Psoas muscle (tissue), 8 donors: ENCODE measurements at places on chromosomes 4 and X. TPM values are rescaled to one million over a fixed set of nuclear protein-coding genes. Genes with fewer than 3 reads are reported as not detected.
A peak's percentile ranks its signal among the peaks of the same experiment; 100 is the strongest.

GRCh38 chr4:86928400-86929255 lies 6.2 kb upstream of the AFF1 start:
- no peak for DNase-seq

- DNase-seq: no peak
Observed at GRCh38 chr4:5479518-5480060, 228.8 kb downstream of the EVC2 start.

DNA sequence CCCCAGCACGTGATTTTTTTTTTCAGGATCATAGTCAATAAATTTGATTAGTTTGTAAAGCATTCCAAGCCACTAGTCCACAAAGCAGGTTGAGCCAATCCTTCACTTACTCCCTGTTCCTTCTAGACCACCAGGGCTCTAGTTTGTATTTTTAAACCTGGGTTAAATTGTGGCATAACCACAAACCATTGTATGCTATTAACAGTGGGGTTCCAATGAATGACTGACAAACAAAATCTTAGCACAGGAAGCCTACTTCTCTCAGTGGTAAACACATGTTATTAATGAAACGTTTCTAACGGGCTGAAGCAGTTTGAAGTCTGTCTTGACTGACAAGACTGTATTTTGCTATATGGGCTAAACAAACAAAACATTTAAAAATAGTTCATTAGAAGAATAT lies 48.6 kb upstream of the GYPA start:
- DNase-seq: no peak

GRCh38 chr4:38030023-38030422 lies 69.8 kb downstream of the PTTG2 start:
- DNase-seq: no peak

DNA sequence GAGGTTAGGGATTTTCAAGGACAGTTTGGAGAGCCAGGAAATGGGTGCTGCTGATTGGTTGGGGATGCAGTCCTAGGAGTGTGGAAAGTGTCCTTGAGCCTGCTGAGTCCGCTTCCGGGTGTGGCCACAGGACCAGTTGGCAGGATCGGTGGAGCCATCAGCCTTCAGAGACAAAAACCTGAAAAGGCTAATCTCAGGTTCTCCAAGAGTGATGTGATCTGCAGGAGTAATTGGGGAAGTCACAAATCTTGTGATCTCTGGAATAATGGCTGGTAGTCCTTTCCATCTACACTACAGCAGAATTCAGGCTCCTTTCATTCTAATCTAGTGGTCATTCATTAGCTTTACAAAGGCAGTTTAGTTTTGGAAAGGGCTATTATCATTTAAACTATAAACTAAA lies 55.9 kb upstream of the BMP2K start:
- no peak for DNase-seq

GRCh38 chr4:148069895-148070178 lies 337.9 kb downstream of the ARHGAP10 start:
- no peak for DNase-seq

DNA sequence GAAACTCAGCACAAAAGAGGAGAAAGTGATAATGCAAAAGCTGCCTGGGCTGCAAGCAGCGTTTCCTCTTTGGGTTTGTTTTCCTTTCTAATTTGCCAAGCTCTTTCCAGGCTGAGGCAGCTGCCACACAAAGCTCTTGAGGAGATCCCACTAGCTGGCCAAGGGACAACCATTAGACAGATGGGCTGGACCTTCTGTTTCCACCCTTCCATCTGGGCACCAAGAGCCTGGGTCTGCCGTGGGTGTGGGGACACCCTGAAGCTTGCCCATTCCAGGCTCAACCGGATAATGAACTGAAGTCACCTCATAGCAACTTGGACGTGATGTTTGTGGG lies 194.6 kb upstream of the C1QTNF7 start:
- no peak for DNase-seq

DNA sequence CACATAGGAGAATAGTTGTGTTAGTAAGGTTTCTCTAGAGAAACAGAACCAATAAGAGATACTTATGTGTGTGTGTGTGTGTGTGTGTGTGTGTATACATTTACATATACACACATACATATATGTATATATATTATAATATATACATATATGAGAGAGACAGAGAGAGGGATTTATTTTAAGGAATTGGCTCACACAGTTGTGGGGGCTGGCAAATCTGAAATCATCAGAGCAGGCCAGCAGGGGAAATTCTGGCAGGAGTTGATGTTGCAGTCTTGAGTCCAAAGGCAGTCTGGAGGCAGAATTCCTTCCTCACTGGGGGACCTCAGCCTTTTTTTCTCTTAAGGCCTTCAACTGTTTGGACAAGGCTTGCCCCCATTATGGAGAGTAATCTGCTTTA lies 38.6 kb upstream of the NHS start:
- DNase-seq: no peak

GRCh38 chr4:14787894-14788293 lies 214.4 kb upstream of the CPEB2 start:
- no peak for DNase-seq

GRCh38 chr4:1792832-1793495 lies at the start of gene FGFR3:
TSS of gene FGFR3 (plus strand) at chr4:1793293. CDS start at chr4:1793935, 642 bp downstream.
- peak; percentile 44 for DNase-seq

GRCh38 chr4:1245481-1246051 lies 3.4 kb downstream of the CTBP1 start:
- DNase-seq: peak; percentile 13

GRCh38 chr4:24137671-24138601 lies 248.1 kb upstream of the PPARGC1A start:
- DNase-seq: no peak

DNA sequence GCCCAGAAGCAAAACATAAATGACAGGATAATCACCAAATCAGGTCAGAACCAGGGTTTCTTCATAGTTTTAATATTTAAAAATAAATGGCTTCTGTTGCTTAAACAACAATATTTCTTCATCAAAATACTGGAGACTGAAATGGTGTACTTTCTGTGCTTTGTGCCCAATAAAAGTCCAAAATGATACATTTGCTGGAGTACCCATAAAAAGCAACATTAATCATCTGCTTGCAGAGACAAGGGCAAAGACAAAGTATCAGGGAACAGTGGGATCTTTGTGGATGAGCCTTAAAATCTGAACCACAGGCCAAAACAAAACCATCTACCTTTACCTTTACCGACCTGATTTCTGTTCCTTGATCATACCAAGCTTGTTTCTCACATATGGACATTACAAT lies 683.9 kb upstream of the ATOH1 start:
- DNase-seq: no peak

GRCh38 chr4:49063670-49064069 lies 77.6 kb downstream of the CWH43 start:
- DNase-seq: no peak

DNA sequence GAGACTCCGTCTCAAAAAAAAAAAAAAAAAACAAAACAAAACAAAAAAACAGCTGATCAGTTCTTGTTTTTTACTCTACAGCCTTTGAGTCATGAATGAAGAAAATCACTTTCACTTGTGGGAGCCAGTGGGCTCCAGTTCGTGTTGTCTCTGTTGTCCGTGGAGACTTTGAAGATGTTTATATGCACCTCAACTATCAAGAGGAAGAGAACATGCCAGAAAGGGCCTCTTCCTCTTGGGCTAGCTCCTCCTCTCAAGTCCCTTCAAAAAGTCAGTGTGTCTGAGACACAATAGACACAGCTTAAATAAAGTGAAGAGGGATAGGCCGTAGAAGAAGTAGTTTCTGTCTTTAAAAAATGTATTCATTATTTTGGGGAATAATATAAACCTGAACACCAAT lies 182.7 kb downstream of the KDR start:
- no peak for DNase-seq

- DNase-seq: no peak
Observed at GRCh38 chr4:176708771-176709311, 83.9 kb downstream of the VEGFC start.

GRCh38 chr4:46886711-46887110 lies 22.3 kb downstream of the COX7B2 start:
- no peak for DNase-seq

DNA sequence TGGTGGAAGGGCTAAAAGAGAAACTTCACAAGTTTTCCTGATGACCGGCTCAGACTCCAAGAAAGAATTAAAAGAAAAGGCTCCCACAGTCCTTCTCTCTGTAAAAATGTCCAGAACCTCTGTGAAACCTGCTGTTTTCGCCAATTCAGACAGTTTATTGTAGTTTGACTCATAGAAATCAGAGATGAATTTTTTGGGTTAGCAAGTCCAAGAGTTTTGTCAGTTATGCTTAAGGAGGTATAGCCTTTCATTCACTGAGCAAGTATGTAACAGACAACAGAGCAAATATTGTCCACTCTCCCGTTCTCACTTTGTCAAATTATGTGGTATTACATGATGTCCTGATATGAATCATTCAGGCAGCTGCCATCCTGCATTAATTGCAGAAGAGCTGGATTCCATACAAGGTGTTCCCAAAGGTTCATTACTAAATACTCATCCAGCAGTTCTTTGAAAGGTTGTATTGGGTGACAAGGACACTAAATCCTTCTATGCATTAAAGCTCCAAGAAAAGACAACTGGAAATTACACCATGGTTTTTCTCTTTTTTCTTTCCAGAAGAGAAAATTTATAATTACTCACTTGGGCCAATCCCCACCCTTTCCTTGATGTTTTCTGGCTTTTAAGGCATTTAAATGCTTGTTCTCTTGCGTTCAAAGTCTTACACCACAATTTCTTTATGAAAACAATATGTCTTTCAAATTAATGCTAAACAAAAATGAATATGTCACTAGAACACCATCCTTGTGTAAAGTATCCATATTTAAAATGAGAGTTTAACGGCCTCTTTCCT lies 30.0 kb upstream of the PLAC1 start:
- no peak for DNase-seq

GRCh38 chrX:44843318-44843702 lies 511 bp upstream of the DUSP21 start:
- DNase-seq: no peak

GRCh38 chr4:121950680-121951520 lies 960 bp downstream of the TRPC3 start:
- DNase-seq: peak; percentile 18

DNA sequence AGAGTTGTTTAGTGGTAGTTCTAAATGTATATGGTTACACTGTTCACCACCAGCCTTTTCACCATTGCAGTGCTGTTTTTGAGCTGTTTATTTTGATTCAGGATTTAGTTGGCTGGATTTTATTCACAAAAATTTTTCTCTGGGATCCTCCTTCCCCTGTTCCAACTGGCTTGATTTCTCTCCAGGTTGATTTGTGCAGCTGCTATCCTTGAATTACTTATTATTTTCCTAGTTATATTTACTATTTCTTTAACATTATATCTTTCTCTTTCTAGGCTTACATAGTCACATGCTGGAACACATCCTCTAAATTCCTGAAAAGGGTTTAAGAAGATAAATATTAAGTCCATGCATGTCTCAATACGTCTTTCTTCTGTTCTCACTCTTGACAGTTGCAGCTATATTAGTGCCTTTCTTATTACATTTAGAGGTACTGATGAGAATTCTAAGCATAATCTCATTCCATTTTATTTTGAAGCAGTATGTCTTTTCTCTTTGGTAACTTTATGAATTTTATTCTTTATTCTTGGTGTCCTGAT lies 82.2 kb downstream of the SUPT20HL2 start:
- no peak for DNase-seq

- DNase-seq: no peak
Observed at GRCh38 chr4:85092536-85092935, 126.0 kb upstream of the WDFY3 start.

- no peak for DNase-seq
Observed at GRCh38 chr4:68904786-68905185, 46.8 kb downstream of the UGT2A3 start.

DNA sequence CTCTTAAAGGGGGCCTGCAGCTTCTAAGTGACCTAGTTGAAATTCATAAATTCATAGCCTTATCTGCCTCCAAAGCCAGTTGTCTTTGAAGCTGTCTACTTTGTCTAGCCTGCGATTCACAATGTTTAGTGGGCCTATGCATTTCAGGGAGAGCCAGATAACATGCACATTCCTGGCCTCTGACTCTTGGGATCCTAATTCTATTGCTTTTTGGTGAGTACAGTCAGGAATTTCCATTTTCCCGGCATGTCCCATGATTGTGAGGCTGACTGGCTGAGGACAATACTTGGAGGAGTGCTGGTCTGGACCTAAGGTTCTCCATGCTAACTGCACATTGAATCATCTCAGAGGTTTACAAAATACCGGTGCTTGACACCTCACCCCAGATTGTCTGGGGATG lies 155.0 kb downstream of the MSL3 start:
- no peak for DNase-seq

DNA sequence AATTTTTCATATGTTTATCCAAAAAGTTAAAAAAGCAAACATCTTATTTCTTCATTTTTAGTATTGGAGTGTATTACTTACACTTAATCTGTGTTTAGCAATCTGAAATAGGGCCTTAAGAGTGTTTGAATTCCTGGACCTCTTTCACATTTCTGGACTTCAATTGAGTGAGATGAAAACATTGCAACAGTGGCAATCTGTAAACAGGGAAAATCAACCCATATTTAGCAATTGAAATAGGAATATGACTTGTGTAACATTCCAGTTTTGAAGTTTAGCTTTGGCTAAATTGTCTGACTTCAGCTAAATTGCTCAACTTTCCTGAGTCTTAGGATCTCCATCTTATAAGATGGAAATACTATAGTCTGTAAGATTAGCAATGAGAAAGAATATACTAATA lies 34.6 kb upstream of the FHL1 start:
- DNase-seq: no peak

DNA sequence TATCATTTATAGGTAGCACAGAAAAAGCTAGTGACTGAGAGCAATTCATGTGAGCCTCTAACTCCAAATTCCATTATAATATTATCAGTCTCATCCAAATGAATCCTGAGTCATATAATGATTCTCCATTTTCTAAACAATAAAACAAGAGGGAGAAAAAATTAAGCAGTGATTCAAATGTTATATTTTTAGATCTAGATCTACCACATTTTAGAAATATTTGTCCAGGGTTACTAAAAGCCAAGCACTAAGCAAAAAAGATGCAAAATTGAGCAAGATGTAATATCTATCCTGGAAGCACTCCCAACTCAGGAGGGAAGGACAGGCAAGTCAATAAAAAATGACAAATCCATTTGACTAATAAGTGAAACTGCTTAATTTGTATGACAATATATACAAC lies 172.8 kb downstream of the FBXW7 start:
- no peak for DNase-seq

DNA sequence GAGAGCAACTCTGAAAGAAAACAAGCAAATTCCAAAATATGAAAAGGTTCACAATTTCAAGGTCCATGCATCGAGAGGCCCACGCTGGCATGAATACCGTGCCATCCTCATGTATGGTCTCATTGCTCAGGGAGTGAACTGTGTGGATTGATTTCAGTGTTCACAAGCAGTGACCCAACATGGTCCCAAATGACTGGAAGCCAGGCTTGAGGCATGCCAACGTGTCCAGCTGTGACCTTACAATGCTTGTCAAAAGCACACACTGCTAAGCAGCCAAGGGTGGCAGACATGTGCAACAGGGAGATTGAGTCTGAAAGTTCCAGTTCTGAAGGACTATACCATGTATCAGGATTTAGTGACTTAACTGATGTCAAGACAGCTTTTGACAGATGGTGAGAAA lies 58.7 kb upstream of the CLDN24 start:
- no peak for DNase-seq

GRCh38 chr4:13922459-13922858 lies 294.9 kb upstream of the BOD1L1 start:
- no peak for DNase-seq

Gene NLGN4X
- 0.26 TPM for total RNA-seq

Gene RADX
- 1.0 TPM for total RNA-seq

Gene BEX2
- total RNA-seq: 0.30 TPM

Gene EDA2R
- total RNA-seq: 0.54 TPM

Gene FGA
- total RNA-seq: not detected

Gene RHOH
- total RNA-seq: 0.68 TPM

Gene MAGEA12
- total RNA-seq: not detected

Gene HSD17B13
- not detected for total RNA-seq

Gene SPIN2B
- 6.5 TPM for total RNA-seq

Gene NSDHL
- total RNA-seq: 9.1 TPM

Gene CXCL11
- total RNA-seq: not detected

Gene SLITRK2
- 0.09 TPM for total RNA-seq
